HL-60 (cell line): ENCODE measurements at places on chromosomes 5 and 9.

GRCh38 chr5:77133061-77133758, 46.1 kb upstream of the ZBED3 start:
- no peak for DNase-seq

GRCh38 chr5:150256410-150257064, 33.0 kb downstream of the CAMK2A start:
- DNase-seq: no peak

- DNase-seq: no peak
These were observed at the start of gene PCDHB2 for GRCh38 chr5:141094481-141095262. Gene PCDHB2, plus strand, starts transcription at chr5:141094615. Its CDS starts 176 bp downstream, at chr5:141094791.

DNA sequence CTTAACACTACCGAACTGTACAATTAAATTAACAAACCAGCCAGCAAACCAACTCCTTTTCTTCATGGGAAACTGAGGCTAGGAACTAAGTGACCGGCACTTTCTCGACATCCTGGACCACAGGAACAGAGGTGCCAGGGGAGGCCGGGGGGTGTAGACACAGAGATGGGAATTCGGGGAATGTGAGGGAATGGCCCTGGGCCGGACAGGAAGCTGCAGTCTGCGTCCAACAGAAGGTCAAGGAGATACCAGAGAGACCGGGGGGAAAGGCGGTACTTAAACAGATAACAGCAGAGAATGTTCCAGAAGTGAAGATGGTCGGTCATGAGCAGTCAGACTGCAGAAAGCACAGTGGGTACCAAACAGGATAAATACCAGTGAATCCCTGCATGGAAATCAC, 40.3 kb downstream of the DBH start:
- no peak for DNase-seq

DNA sequence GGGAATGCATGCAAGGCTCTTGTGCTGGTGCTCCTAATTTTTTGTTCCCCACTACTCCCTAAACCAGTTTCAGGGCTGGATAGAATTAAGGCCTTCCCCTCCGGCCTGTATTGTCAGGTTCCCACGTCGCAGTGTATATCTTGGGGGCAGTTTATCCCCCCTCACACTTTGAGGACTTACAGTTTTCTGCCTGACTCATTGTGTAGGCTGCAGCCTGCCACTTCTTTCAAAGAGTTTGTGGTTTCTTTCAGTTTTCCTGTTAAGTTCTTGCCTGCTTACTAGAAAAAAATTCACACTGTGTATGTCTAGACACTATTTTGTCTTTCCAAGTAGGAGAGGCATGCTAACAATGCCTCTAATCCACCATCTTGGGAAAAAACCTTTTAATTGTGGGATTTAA, 28.4 kb upstream of the BTNL3 start:
- no peak for DNase-seq

DNA sequence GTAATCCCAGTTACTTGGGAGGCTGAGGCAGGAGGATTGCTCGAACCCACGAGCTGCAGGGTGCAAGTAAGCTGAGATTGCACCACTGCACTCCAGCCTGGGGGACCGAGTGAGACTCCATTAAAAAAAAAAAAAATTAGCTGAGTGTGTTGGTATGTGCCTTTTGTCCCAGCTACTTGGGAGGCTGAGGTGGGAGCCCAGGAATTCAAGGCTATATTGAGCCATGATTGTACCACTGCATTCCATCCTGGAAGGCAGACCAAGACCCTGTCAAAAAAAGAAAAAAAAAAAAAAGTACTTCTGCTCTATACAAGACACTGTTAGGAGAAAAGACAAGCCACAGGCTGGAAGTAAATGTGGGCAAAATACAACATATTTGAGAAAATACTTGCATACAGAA, 68.5 kb upstream of the FBXW11 start:
- DNase-seq: no peak

DNA sequence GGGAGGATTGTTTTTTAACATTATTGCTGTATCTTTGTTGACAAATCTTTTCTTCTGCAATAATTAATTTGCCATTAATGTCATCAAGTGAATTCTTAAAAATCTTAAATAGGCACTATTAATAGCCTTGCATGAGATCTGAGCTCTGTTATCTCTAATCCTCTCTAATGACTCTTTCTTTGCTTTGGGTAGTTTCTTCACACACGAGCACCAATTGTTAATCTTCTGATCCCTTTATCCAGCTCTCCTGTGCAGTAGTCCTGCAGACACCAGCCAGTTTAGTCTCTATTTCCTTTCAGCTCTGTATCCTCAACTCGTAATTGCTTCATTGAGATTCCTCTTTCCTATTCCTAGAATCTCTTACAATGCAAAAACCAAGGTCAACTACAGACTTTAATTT, 8.1 kb downstream of the SPINK14 start:
- DNase-seq: no peak

- DNase-seq: no peak
These were observed 31.2 kb upstream of the SLC25A51 start for GRCh38 chr9:37935096-37935495.

- DNase-seq: peak; percentile 30
These were observed 186.7 kb upstream of the RASA1 start for GRCh38 chr5:87081016-87081415.

DNA sequence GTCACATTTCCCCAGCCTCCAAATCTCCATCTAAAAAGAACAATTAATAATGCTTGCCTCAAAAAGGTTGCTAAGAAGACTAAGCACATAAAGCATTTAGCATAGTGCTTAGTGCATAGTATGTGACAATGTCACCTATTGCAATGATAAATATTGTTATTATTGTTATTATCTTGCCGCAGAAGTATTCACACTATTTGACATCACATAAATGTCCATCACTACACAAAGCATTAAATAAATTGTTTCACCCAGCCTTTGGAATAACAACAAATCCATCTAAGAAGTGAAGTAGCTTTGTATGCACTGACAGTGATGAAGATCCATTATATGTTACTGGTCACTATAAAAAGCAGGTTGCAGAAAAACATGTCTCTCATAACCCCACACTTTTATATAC, 2263.9 kb upstream of the WWC1 start:
- DNase-seq: no peak

DNA sequence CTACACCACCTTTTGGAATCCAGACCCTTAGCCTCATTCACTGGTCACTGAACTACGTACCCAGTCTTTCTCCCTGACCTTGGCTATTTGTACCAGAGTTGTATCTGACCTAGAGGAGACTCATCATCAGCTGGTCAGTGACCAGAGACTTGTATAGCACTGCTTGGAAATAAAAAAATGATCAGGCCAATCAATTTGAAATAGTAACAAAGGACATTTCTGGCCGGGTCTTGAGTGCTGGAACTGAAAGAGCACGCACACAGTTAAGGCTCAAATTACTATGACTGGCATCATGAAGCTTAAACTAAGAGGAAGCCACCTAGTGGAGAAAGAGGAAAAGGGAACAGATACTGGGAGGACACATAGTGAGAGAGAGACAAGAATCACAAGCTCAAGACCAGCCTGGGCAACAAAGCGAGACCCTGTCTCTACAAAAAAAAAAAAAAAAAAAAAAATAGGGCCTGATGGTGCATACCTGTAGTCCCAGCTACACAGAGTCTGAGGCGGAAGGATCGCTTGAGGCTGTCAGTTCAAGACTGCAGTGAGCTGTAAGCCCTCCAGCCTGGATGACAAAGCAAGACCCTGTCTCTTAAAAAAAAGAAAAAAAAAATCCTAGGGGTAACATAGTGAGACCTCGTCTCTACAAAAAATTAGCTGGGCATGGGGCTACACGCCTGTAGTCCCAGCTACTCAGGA, 12.8 kb upstream of the SRP19 start:
- DNase-seq: peak; percentile 28

- no peak for DNase-seq
These were observed 72.1 kb upstream of the HSPA9 start for GRCh38 chr5:138647261-138647788.

DNA sequence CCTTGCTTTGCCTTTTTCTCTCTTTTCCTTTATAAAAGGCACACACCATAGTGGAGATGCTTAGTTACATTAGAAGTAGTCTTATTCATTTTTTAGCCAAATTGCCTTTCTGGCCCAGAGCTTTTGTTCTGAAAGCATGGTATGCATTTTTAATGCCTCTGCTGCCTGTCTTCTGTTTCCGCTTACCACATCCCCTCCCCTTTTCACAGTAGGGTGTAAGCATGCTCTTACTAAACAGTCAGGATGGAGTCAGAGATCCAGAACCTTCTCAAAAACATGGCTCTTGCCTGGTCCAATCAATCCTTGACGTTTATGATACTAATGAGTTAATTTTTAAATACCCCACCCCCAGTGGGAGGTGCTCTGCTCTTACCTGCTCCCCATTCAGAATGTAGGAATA, 22.5 kb downstream of the PPP3R2 start:
- DNase-seq: no peak

GRCh38 chr5:177303121-177303924, at the start of the genes PRELID1 and RAB24:
Gene PRELID1, plus strand, starts transcription at chr5:177303799. Its CDS starts 187 bp downstream, at chr5:177303986.
Gene RAB24, minus strand, starts transcription at chr5:177303719. Its CDS starts 431 bp downstream, at chr5:177303288.
- DNase-seq: peak; percentile 83

- DNase-seq: no peak
These were observed 106.2 kb downstream of the CEMIP2 start for GRCh38 chr9:71662082-71662481.

DNA sequence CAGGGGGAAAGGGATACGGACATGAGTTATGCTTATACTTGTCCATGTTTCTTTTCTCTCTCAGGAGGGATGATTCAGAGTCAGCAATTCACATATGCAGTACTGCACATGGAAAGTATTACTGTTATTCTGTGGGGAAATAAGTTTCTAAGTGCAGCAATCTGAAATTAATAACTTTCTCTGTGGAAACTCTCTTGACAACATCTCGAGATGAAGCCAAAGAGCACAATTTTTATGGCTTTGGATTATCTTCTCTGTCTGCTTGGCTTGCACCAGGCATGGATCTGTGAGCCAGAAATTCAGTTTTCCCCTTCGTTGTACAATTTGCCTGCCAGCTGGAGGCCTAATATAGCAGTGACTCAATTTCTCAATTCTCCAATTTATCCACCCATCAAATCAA, 2.5 kb upstream of the NDFIP1 start:
- DNase-seq: no peak

- DNase-seq: no peak
These were observed 639.6 kb downstream of the CETN3 start for GRCh38 chr5:89769975-89770374.

- no peak for DNase-seq
These were observed 6.2 kb downstream of the SLC45A2 start for GRCh38 chr5:33978306-33978705.

- no peak for DNase-seq
These were observed 630.6 kb upstream of the SEMA6A start for GRCh38 chr5:117204926-117205869.

GRCh38 chr5:8714198-8714597, 831.7 kb downstream of the SEMA5A start:
- DNase-seq: no peak

DNA sequence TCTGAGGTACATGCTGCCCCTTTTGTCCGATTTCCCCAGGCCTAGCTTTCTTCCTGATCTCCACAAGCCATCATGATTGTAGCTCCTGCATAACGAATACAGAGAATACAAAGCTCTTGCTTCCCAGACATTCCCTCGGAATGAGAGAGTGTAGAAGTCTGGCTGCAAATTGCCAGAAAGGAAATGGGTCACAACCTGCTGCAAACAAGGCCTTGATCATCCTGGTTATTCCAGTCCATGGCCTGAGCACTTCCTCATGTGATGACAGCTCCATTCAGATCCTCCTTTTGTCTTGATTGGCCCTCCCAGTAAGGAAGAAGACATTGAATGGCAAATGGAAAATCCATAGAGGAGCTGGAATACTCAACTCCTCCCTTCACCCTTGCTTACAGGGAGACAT, 136.0 kb upstream of the ADRA1B start:
- no peak for DNase-seq
